ENCODE measurements at places on chromosomes 6 and 20.

DNA sequence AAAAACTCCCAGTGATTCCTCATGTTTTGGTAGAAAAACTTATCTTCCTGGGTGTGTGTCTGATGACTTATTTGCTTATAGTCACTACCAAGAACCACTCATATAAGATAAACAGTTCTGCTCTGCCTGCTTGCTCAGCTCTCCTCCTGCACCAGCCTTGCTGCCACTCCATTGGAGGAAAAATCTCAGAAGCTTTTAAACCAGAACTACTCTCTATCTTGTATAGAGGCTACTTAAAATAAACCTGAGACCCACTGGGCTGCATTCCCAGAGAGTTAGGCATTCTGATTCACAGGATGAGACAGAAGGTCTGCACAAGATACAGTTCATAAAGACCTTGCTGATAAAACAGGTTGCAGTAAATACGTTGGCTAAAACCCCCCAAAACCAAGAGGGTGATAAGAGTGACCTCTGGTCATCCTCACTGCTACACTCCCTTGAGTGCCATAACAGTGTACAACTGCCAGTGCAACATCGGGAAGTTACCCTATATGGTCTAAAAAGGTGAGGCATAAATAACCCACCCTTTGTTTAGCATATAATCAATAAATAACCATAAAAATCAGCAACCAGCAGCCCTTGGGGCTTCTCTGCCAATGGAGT is 728.3 kb downstream of the EPHA7 start:
- no peak for DNase-seq

DNA sequence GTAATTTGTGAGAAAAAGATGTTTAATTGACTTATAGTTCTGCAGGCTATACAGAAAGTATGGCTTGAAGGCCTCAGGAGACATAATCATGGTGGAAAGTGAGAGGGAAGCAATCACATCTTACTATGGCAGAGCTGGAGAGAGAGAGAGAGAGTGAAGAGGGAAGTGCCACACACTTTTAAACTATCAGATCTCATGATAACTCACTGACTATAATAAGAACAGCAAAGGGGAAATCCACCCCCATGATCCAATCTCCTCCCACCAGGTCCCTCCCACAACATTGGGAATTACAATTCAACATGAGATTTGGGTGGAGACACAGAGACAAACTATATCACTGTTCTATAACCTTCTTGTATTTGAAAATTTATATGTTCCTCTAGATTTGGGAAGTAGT is 117.2 kb upstream of the BMP5 start:
- DNase-seq = no peak

- DNase-seq = no peak
Observed at GRCh38 chr6:12294851-12295536, 4.8 kb downstream of the EDN1 start.

DNA sequence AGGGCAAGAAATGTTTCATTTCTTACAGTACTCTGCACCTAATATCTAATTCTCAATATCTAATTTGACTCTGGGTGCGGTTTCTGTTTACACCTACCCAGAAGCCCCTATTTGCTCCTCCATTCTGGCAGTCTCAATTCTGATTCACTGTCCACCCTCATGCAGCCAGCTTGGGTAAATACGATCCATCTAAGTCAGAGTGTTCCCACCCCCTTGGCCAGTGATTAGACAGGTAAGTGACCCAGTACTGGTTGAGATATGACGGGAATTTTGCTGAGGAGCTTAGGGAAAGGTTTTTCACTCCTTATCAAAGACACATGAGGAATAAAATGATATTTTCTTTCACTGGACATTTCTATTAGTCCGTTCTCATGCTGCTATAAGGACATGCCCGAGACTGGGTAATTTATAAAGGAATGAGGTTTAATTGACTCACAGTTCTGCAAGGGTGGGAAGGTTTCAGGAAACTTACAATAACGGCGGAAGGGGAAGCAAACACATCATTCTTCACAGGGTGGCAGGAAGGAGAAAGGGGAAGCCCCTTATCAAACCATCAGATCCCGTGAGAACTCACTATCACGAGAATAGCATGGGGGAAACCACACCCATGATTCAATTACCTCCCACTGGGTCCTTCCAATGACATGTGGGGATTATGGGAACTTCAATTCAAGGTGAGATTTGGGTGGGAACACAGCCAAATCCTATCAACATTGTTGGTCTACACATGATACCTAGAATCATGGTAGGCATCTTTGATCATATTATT is 29.4 kb downstream of the GLO1 start:
- no peak for DNase-seq

DNA sequence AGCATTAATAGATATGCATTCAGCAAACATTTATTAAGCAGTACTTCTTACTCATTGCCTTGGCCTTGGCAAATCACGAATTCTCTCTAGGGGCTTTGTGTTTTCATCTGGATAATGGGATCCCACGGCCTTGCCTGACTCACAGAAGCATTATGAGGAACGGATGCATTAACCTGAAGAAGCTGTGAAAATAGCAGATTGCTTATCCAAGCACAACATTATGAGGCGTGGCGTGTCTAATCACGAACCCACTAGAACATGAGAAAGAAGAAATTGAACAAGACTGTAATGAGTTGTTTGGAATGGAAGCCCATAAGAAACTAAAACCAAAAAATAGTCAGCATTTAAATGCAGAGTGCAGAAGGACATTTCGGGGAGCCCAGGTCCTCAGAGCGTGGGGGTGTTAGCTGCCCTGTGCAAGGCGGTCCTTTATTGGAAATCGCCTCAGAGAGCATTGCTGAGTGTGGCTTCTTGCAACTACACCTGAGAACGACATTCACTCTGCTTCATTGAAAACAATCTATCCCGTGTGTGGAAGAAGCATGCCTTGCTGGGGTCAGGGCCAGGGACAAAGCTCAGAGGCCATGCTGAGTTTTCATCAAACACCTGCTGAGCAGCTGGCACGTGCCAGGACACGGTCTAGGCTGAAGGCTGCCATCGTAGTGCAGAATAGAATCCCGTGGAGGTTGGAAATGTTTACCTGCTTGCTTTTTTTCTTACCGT is 179.9 kb downstream of the ZDHHC14 start:
- no peak for DNase-seq

GRCh38 chr6:161694995-161695394 is 421.1 kb upstream of the AGPAT4 start:
- DNase-seq = no peak

GRCh38 chr6:22657352-22657980 is 88.1 kb downstream of the HDGFL1 start:
- no peak for DNase-seq

- no peak for DNase-seq
Observed at GRCh38 chr6:13418844-13419243, 68.6 kb downstream of the GFOD1 start.

DNA sequence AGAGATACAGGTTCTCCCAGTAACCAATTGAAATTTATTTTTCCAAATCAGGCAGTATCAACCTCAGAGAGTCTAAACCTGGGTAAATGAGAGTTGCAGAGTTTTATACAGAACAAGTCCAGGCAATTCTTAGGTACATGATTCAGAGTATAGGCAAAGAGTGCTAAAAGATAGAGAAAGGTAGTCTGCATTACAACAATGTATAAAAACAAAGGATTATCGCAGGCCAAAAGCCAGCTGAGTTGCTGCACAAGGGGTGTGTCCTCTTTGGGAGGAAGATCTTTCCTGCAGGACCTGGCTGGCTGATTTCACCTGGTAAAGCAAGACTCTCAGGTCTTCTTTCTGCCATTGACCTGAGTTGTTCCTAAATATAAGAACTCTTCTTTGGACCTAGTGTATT is 48.9 kb upstream of the ECHDC1 start:
- DNase-seq = no peak

- DNase-seq = no peak
Observed at GRCh38 chr6:33691456-33692077, 19.9 kb downstream of the UQCC2 start.

- no peak for DNase-seq
Observed at GRCh38 chr6:111291336-111292259, 191.4 kb downstream of the REV3L start.

DNA sequence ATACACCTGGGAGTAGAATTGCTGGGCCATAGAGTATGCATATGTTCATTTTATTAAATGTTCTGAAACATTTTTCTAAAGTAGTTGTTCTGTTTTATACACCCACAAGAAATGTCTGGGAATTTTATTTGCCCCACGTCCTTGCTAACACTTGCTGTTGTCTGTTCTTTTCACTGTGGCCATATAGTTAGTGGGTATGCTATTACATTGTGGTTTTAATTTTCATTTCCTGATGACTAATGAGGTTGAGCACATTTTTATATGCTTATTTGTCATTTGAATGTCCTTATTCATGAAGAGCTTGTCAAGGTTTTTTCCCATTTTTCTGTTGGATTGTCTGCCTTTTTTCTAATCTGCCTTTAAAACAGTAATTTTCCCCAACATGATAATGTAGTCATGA is 41.5 kb upstream of the TGM3 start:
- DNase-seq = no peak

- DNase-seq = no peak
Observed at GRCh38 chr6:7267466-7268091, 45.4 kb downstream of the SSR1 start.

- no peak for DNase-seq
Observed at GRCh38 chr6:10555625-10556309, 34.6 kb downstream of the GCNT2 start.

DNA sequence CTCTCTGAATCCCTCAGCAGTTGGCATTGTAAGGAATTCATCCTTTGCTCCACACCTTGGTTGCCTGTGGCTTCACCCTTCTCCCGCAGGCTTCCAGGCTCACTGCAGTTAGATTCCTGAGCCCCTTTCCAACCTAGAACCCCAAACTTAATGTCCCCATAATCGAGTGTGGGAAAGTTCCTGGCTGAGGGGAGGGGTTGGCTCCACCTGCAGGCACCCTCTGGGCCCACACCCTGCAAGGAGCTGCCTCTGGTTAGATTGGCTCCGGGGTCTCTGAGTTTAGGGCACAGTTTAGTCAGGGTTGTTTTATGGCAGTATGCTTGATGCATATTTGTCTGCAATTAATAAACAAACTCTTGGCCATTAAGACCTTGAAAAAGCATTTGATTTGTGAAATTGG is 63.4 kb downstream of the MTHFD1L start:
- no peak for DNase-seq
